Peyer's patch (tissue), 4 donors: ENCODE measurements at places on chromosomes 1 and 21.

DNA sequence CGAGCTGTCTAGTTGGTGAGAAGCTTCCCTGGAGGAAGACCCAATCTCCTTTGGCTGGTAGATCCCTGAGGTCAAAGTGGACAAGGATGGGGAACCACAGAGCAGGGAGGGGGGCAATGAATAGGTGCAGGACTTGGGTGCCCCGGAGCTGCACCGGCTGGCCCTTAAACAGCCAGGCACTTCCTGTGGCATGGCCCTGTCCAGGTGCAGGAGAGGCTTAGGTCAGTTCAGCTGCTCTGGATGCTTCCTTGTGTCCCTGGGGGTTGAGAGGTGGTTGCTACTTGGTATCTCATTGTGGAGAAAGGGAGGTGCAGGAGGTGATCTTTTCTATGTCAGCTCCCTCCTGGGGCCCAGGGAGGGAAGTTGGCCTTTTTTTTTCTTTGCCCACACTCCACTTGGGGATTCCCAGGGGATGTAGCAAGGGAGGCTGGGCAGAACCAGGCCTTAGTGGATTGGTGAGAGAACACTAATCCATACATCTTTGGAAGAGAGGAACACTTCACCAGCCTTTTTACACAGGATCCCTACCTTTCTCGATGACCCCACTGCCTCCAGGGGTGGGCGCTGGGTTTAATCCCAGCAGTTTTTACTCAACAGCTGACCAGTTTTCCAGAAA, 1.2 kb upstream of the ST3GAL3 start:
- no peak overlapping the region for H3K27ac ChIP-seq
- H3K4me1 ChIP-seq, result peaks cover 7% of the 10 kb centered on the region
- no peak overlapping the region for H3K4me3 ChIP-seq
- H3K36me3 ChIP-seq, result no peaks in the 10 kb centered on the region
- no peaks in the 10 kb centered on the region for H3K27me3 ChIP-seq
- DNase-seq, result no peak

DNA sequence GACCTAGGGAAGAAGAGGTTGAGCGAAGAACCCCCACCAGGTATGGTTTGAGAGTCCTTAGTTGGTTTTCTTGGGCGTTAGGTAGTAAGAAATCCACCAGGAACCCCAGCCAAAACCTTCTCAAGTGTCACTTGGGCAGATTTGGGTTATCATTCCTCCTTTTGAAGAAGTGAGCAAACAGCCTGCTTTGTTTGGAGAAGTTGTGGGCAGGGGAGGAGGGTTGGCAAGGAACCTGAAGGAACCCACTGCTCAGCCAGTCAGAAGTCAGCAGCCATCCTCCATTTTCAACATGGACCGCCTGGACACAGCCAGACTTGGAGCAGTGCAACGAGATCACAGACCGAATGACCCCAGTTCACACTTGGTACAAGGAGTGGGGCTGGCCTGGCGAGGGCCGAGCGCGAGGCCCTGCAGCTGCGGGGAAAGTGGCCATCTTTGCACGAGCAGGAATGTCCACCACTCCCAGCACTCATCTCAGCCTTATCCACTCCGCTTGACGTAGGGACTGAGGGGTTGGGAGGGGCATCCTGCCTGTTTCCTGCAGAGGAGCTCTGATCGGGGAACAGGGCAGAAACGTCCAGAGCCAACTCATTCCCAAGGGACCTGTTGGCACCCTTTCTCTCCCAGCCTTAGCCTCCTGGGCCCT, 7.2 kb downstream of the ADPRS start:
- H3K27ac ChIP-seq, result no peak overlapping the region
- H3K4me1 ChIP-seq, result no peaks in the 10 kb centered on the region
- H3K4me3 ChIP-seq, result no peak overlapping the region
- no peak for DNase-seq
- no peaks in the 10 kb centered on the region for H3K36me3 ChIP-seq

- no peak overlapping the region for H3K4me3 ChIP-seq
- DNase-seq, result no peak
- no peaks in the 10 kb centered on the region for H3K36me3 ChIP-seq
- H3K4me1 ChIP-seq, result no peaks in the 10 kb centered on the region
- H3K27ac ChIP-seq, result no peak overlapping the region
Measured at GRCh38 chr1:21050031-21050430, 126.7 kb downstream of the EIF4G3 start.

- H3K36me3 ChIP-seq, result no peaks in the 10 kb centered on the region
- no peak for DNase-seq
- H3K27me3 ChIP-seq, result no peaks in the 10 kb centered on the region
Measured at GRCh38 chr1:6239213-6239752, 3.5 kb upstream of the ICMT start.

GRCh38 chr1:28180306-28181305, 4.1 kb upstream of the PTAFR start:
- no peak overlapping the region for H3K27ac ChIP-seq
- H3K4me3 ChIP-seq, result no peak overlapping the region
- no peak for DNase-seq
- no peaks in the 10 kb centered on the region for H3K4me1 ChIP-seq
